Hematopoietic multipotent progenitor cell treated with erythropoietin and hydrocortisone succinate and interleukin-3 and kit ligand, for 8 days (in vitro differentiated cells): ENCODE measurements at places on chromosomes 12 and 14.

DNA sequence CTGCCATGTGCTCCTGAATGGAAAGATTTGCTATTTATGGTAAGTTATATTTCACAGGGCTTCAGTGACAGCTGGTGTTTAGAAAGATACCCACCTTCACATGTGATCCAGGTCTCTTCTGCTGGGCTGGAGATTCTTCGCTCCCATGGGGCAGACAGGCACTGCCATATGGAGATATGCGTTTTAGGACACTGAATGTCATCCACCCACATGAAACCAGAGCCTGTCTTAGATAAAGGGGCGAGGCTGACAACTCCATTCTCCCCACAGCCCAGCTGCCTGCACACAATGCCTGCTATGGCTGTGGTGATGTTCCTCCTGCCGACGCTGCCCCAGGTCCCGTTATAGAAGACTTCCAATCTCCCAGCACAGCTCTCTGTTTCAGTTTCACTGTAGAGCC lies 69.4 kb downstream of the ACSM4 start:
- DNase-seq, result peak; percentile 48

DNA sequence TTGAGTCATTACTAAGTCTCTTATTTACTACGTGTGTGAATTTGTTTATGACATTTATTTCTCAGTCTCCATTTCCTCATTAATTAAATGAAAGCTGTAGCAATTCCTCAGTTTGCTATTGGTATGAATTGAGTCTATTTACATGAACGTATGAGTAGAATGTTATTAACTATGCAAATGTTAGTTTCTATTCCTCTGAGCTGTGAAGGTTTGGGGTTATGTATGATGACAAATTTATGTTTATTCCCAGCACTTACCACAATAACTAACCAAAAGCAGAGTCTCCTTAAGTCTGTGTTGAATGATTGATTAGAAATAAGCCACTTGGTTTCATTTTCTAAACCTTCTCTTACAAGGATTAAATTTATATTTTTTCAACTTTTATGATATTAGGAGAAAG lies 1340.9 kb downstream of the FSCB start:
- DNase-seq, result no peak

- no peak for DNase-seq
These were observed 15.9 kb downstream of the FAM181A start for GRCh38 chr14:93943052-93943451.

GRCh38 chr14:72679536-72680151 lies 214.3 kb downstream of the DPF3 start:
- no peak for DNase-seq

DNA sequence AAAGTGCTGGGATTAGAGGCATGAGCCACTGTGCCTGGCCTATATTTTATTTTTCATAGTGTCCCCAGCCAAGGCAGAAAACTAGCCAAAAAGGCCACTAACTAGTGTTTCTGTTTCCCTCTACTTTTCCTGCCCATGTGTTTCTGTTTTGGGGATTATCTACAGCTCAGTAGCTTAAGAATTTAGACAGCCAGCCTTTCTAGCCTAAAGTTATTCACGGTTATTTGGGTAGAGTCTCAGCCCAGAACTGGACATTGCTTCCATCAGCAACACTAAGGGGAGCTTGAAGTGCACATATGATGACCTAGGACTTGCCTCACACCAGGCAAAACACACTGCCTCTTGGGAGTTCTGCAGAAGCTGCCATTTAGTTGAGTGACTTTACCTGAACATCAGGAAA lies 17.9 kb downstream of the PROX2 start:
- DNase-seq, result no peak

DNA sequence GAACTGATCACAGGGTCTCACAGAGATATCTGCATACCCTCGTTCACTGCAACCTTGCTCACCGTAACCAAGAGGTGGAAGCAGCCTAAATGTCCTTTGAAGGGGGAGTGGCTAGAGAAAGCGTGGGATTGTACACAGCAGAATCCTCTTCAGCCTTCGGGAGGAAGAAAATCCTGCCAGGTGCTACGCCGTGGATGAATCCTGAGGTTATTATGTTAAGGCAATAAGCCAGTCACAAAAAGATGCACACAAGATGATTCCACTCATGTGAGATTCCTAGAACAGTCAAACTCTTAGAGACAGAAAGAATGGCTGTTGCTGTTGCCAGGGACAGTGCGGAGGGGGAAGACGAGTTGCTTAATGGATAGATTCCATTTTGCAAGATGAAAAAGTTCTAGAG lies 39.6 kb upstream of the SFSWAP start:
- no peak for DNase-seq

DNA sequence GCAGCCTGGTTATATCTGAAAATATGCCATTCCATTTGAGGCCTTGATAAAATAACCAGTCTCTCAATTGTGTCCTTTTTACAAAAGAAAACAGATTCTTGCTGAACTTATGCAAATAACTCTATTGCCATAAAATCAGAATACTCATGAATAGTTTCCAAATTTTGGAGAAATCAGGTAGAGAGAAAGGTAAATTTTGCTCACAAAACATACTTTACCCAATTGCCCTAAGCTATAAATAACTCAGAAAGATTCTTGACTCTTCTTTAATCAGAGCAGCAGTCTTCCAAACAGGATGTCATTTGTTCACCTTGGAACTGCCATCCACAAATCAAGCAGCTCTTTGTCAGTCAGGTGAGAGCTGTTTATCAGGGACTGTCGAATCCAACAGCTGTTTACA lies 12.6 kb downstream of the ZNF26 start:
- no peak for DNase-seq
